ENCODE measurements at places on chromosomes 2 and 18. TPM values are rescaled to one million over a fixed set of nuclear protein-coding genes. Genes with fewer than 3 reads are reported as not detected.

DNA sequence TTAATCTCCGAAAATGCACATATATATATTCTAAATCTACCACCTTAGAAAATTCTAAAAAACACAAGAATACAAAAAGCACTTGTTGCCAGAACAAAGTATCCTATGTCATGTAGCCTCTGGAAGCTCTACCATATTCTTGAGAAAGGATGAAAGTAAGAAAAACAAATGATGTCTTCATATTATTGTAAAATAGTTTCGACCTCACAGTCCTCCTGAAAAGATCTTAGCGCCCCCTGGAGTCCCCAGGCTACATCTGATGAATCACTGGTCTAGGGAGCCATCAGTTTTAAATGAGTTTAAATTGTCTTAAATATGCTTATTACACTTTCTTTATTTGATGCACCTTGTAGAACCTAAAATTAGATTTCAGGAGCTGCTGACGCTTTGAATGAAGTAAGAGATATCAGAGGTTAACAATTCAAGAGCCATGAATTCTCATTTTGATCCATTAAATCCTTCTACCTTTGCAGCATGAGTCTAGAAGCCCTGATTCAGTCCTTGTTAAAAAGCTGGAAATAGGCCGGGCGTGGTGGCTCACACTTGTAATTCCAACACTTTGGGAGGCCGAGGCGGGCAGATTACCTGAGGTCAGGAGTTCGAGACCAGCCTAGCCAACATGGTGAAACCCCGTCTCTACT, 138.8 kb downstream of the MCFD2 start:
- DNase-seq = peak; percentile 64

DNA sequence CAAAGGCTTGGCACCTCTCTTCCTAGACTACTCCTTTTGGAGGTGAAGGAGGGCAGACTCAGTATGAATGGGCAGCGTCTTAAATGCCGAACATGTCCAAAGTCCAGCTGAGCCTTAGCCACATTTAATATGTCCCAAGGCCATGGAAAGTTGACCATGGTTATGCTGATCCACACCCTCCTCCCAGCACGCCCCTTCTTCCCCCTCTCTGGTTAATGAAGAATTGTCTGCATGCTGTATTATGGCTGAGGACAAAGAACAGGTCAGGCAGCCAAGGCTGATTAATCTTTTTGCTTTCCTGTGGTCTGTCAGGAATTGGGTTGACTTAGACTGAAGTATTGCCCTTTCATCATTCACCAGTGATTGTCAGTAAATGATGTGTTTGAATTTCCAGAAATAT, 5.8 kb upstream of the MYOM1 start:
- DNase-seq = no peak

DNA sequence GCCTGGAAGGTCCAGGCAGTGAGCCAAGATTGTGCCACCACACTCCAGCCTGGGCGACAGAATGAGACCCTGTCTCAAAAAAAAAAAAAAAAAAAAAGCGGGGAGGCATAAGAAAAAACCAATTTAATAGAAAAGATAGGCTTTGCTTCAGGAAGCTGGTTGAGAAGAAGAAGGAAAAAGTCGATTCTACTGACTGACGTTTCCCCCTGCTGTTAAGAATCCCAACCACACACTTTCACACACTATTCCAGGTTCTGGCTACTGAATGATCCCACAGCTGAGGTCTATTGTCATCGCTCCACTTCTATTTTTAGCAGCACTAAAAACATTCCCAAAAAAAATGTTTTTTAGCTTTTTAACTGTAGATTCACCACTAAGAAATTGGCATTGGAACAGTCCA, 6.7 kb upstream of the CHCHD5 start:
- DNase-seq = no peak

GRCh38 chr2:145563741-145564615, 1044.1 kb upstream of the ZEB2 start:
- DNase-seq = no peak

DNA sequence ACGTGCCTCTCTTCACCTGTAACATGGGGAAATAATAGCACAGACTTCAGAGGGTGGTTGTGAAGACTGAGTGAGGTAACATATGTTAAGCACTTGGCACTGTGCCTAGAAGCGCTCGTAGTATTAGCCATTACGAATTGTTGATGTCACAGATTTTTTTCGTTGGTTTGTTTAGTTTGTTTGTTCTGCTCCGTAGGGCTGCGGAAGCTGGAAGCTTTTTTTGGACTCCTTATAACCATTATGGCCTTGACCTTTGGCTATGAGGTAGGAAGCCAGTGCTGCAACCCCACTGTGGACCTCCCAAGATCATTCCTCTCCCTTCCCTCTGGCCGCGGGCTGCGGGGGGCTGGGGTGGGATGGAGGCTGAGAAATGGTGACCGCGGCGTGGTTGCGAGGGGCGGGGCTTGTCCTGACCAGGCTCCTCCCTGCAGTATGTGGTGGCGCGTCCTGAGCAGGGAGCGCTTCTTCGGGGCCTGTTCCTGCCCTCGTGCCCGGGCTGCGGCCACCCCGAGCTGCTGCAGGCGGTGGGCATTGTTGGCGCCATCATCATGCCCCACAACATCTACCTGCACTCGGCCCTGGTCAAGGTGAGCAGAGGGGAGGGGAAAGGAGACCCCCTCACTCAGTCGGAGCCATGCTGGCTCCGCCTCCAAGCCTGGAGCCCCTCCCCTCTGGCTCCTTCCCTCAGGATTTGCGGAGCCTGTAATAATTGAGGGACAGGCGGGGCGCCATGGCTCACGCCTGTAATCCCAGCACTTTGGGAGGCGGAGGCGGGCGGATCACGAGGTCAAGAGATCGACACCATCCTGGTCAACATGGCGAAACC, 5.5 kb downstream of the SLC11A1 start:
- DNase-seq = no peak

- DNase-seq = no peak
These were observed 850.4 kb downstream of the ERBB4 start for GRCh38 chr2:211688196-211688595.

DNA sequence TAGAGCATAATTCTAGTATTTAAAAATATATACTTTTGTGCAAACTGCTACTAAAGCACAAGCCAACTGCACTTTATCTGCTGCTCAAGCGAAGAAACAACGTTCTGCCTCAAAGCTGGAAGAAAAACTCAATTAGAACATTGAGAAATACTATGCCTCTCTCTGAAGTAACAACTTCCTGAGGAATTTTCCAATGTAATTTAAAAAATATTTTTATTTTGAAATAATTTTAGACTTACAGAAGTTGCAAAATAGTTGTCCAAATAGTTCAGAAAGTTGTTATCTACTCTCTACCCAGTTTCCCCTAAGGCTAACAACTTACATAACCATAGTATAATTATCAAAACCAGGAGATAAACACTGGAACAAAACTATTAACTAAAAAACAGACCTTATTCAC, 12.3 kb upstream of the POLI start:
- no peak for DNase-seq

- no peak for DNase-seq
These were observed 1.3 kb upstream of the OTOS start for GRCh38 chr2:240141736-240142135.

DNA sequence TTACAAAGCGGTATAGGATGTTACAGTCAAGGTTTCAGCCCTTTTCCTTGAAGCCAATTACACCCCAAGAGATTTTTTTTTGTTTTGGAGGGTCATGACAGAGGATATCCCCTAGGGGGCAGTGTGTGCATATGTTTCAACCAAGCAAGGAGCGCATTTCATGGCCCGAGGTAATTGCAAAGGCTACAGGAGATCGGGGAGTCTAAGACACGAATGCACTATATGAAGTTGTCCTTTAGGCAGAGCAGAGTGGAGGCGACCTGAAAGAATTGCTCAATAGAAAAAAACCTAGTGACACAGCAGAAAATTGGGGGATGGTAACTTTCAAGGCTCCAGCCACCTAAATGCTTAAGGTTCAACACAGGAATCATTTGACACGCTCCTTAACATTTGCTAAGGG, 219.8 kb upstream of the PARD3B start:
- DNase-seq = peak; percentile 68

GRCh38 chr2:143401861-143402260, 272.6 kb downstream of the ARHGAP15 start:
- no peak for DNase-seq

DNA sequence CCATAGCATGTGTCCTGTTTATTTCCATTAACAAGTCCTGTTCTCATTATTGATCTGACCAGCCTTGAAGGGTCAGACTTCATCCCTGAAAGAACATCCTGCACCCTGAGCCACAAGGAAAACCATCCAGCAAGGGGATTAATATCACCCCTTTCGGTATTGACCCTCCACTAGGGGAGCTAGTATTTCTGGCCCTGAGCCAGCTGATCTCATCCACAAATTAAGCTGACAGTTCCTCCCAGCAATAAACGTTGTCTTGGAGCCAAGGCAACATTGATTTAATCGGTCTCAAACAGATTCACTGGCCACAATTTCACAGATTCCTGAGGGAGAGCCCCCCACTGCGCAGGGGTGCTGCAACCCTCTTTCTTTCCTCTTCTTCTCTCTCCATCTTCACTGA, 353.1 kb upstream of the FANCL start:
- DNase-seq = no peak

DNA sequence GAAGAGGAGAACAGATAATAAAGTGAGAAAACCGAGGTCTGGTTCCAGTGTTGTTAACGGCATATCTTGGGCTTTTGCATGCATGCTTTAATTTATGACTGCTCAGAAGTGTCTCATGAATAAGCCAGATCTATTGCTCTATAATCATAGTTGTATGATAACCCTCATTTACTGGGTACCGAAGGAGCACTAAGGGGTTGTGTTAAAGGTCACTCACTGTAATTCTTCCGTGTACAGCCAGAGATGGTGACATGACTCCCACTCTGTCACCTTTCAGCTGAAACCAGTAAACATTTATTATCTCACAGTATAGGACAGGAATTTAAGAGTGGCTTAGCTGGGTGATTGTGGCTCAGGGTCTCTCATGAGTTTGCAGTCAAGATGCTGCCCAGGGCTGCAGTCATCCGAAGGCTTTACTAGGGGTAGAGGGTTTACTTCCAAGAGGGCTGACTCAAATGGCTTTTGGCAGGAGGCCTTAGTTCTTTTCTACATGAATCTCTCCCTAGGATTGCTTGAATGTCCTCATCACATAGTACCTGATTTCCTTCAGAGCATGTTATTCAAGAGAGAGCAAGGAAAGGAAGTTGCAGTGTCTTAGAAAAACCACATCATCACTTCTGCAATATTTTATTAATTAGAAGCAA, 107.0 kb downstream of the NAB1 start:
- no peak for DNase-seq

Gene TSPYL6
- not detected for total RNA-seq

Gene ABCA12
- not detected for total RNA-seq

Gene REG3A
- not detected for total RNA-seq

Gene MC2R
- total RNA-seq = not detected

Gene DUSP19
- 2.8 TPM for total RNA-seq

Gene HAAO
- total RNA-seq = 0.65 TPM
